ENCODE measurements at places on chromosomes 4 and X.

GRCh38 chrX:23664496-23664895, 2.8 kb upstream of the PRDX4 start:
- DNase-seq: no peak

DNA sequence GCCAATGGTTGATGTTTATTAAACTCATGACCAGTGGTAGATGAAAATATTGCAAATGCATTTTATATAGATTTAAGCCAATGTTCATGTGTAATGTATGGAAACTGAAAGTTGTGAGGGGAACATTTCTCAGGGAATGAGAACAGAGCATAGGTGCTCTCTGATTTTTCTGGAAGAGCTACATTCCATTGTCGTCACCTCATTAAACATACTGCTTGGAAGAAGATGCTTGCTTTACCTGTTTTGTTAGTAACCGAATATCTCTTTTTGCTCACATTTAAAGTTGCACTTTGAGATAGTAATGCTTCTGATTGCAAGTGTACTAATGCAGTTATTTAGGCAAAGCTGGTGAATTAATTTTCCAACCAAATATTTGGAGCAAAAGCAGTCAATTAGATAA, 93.8 kb upstream of the CLCN4 start:
- no peak for DNase-seq

- DNase-seq: peak; percentile 6
These were observed 538.3 kb upstream of the PCDH7 start for GRCh38 chr4:30181918-30182317.

GRCh38 chr4:145326491-145326890, 146.1 kb upstream of the OTUD4 start:
- no peak for DNase-seq

GRCh38 chr4:118087366-118087765, 53.1 kb downstream of the NDST3 start:
- no peak for DNase-seq

- DNase-seq: peak; percentile 62
These were observed 151.8 kb downstream of the CCNG2 start for GRCh38 chr4:77308843-77309242.

DNA sequence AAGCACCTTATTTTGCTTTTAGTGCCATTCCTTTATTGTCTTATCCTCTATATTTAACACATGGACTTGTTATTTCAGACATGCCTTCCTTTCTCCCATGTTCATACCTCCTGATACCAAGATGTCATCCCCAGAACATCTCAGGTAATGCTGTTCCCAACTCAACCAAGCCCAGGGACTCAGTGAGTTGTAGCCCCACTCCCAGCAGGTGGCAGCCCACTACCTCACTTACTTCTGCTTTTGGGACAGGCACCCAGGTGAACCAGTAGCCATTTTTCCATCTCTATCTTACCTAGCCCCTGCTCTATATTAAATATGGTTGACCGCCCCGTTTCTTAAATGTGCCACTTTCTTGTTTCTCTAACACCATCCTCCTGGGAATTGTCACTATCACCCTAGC, 199.0 kb downstream of the DCHS2 start:
- DNase-seq: no peak

GRCh38 chrX:22081475-22082092, 49.5 kb downstream of the PHEX start:
- peak; percentile 14 for DNase-seq

DNA sequence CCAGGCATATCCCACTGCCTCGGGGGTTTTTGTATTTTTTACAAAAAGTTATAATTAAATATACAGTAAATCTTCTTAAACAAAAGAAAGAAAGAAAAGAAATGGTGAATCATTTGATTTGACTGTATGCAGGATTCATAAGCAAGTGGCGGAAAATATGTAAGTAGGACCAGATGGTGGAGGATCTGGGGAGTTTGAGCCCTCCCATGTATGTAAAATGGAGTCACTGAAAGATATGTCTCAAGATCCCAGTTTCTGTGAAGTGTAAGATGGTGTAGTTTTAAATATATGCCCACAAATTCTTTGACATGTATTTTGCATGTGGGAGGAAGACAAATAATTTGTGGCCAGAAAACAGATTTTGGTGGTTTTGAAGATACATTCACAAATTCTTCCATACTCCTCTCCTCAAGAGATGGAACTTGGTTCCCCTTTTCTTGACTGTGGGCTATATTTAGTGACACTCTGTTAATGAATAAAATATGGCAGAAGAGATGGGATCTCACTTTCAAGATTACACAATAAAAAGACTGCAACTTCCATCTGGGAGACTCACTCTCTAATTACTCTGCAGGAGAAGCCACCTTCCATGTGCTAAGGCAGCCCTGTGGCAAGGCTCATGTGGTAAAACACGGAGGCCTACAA, 133.6 kb upstream of the S100G start:
- no peak for DNase-seq

DNA sequence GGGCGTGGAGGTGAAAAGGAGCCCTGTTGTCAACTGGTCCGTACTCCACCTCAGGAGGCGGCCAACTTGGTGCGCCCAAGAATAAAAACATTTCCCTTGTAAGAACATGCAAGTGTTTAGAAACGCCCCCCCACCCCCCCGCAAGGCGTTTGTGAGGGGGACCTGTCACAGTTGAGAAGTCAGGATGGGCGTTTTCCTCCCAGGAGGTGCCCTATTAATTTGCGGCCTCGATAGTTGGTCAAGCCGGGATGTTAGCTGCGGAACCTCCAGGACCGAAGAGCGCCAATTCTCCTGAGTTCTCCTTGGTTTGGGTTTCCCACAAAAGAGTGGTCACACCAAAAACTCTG, 651 bp upstream of the SAP30 start:
- peak; percentile 10 for DNase-seq

GRCh38 chr4:113869743-113870375, 108.3 kb upstream of the CAMK2D start:
- no peak for DNase-seq

DNA sequence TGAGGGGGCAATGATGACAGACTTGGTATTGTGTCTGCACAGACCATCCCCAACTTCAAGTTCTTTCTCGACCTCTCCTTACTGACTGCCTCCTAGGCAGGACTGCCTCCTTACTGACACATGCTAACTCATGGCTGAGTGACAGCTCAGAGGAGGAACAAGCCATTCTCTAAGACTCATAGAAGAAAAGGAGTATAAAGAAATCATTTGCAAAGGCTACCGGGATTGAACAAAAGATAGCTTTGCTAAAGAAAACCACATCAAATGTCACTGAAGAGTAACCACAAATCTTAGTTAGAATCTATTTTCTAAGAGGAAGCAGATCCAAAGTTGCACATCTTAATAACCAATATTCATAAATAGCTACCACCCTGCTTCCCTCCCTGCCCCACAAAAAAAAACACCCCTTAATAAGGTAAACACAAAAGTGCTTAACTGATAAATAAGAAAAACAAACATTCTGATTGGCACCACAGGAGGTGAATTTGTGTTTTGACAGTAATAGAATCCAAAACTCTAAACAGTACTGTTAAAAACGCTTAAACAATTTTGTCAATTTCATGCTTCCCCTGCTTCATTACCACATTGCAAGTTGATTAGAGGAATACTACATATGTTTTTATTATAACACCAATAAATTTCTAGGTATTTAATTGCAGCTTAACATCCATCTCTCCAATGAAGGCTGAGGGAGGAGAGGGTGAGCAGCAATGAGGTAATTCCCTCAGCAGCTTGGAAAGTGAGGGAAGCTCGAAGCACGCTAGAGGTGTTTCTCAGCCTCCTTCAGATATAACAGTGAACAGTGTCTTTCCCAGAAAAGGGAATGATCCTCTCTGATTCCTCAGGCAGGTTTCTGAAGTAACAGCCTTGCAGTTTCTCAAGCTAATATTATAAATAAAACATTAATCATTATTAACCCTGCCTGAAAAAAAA, 160.0 kb downstream of the HNRNPD start:
- no peak for DNase-seq

DNA sequence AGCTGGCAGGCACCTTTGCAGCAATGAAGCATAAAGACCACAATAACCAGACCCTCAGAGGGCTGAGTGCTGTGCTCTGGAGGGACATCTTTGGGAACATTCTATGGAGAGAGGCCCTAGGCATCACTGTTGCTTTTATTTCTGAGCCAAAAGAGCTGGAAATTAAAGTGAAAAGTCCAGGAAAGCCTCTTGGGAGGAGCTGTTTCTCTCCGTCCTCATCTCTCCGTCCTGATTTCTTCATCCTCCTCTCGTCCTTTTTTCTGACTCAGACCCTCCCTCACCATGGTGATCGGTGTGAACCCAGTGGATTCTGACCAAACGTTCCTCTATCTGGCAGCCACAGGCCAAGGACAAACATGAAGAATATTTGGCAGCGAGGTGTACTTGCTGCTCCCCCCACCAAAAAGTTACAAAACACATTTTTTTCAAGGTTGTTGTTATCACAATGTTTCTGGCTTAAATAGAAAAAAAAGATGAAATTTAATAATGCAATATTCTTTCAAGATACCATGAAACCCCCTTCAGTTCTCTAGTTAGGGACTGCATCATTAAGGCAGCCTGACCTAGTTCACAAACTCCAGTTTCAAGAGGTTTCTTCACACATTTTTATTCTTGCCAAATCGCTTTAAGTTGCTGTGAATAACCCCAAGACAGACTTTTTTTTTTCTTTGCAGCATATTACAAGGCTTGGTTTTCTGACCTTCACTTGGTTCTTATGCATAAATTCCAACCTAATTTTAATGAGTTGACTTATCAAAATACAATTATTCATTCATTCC, 80.2 kb downstream of the SCD5 start:
- DNase-seq: no peak

DNA sequence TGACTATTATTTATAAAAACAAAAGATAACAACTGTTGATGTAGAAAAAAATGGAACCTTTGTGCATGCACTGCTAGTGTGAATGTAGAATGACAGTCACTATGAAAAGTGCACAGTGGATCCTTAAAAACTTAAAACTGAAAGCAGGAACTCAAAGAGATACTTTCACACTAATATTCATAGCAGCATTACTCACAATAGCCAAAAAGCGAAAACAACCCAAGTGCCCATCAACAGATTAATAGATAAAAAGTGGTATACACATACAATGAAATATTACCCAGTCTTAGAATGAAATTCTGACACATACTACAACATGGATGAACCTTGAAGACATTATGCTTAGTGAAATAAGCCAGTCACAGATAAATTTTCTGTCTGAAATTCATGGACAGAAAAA, 23.8 kb downstream of the CENPC start:
- DNase-seq: no peak

- peak; percentile 15 for DNase-seq
These were observed 68.4 kb downstream of the MID2 start for GRCh38 chrX:107894038-107894437.

GRCh38 chrX:70033348-70034051, 16.2 kb downstream of the AWAT2 start:
- DNase-seq: peak; percentile 46

GRCh38 chr4:117692538-117692937, 341.7 kb upstream of the NDST3 start:
- DNase-seq: no peak

DNA sequence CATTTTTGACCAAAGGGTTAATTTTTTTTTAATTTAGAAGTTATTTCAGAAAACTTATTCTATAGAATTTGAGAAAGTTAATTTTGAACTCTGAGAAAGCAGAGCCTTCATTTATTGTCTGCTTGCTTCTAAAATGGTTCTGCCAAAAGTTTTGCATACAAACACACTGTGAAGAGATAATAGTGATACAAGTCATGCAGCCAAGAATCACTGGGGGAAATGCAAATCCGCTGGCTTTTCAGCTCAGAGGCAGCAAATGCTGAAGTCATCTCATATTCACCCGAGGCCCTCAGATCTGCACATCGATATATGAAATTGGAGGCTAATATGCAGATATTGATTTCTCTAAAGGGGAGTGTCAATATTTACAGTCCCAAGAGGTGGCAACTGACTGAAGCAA, 186.2 kb downstream of the KIT start:
- DNase-seq: no peak

- no peak for DNase-seq
These were observed 2253.2 kb upstream of the TENM3 start for GRCh38 chr4:179989975-179990374.

GRCh38 chrX:121028419-121028818, 19.0 kb upstream of the GLUD2 start:
- no peak for DNase-seq

GRCh38 chr4:1044469-1045192, 33.2 kb downstream of the FGFRL1 start:
- DNase-seq: no peak

DNA sequence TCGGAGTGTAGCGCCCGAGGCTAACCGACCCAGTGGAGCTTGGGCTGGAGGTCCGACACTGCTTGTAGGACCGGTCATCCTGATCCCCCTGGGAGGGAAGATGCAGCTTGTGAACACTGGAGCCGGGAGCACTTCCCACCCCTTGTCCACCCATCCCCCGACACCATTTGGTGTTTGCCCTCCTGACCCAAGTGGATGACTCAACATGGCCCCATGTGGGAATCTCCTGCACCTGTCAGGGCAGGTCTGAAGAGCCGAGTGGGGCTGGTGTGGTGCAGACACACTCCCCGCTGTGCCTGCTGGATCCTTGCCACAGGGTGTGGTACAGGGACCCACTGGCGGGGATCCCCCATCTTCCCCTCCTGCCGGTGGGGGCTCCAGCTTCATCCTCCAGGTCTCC, 90.0 kb upstream of the AFAP1 start:
- DNase-seq: no peak

GRCh38 chr4:7752649-7753048, 187.0 kb downstream of the AFAP1 start:
- no peak for DNase-seq

GRCh38 chrX:18983666-18984380, at the start of gene PHKA2:
Gene PHKA2 (minus strand): TSS chrX:18984114. CDS start chrX:18983932, 182 bp downstream.
- peak; percentile 3 for DNase-seq

GRCh38 chr4:102564399-102565059, 63.4 kb downstream of the NFKB1 start:
- DNase-seq: no peak

DNA sequence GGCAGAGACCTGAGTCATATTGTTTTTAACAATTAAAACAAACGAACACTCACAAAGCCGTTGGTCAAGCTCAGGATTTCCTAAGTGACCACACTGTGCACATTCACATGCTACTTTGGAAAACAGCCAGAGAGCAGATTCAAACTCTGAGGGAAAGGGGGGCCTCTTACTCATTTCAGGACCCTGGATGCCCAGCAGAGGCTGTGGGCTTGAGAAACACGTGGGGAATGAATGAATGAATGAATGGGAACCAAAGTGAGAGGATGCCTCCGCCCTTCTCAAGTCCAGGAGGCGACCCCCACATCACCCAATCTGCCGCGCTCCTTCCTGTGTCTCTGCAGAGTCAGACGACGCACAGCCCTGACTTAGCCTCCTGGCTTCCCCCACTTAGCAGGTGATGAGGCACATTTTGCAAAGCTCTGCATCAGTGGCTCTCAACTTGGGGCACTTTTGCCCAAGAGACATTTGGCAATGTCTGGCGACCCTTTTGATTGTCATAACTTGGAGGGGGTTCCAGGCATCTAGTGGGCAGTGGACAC, 76.0 kb downstream of the ABLIM2 start:
- no peak for DNase-seq

All from urothelium cell line (cell line).